ENCODE measurements at places on chromosomes 2 and 18.

DNA sequence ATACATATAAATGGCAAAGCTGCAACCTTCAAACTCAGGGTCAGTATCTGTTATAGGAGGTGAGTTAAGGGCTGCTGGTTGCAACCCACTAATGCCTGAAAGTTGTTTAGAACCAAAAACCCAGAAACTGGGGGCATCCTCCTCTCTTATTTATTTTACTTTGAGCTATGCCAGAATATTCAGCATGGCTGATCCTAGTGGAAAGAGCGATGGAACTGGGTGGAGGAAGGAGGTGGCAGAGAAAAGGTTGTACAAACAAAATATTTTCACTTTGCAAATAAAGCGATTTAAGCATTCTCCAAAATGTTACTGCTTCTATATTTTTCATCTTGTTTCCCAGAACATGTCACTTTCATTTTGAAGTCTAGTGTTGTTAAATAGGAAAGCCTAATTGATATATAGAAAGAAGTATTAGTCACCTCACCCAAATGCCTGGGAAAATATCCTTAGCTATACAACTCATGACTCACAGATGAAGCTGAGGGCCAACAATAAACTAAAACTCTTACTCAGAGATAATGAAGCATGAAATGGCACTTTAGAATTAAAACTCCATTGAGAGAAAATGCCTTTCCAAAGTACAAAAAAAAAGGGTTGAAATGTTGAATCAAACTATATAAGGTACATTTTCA is 251.4 kb upstream of the UBE2E3 start:
- DNase-seq, result no peak

GRCh38 chr2:222450021-222450420 is 25.7 kb downstream of the SGPP2 start:
- no peak for DNase-seq

GRCh38 chr2:117058366-117058765 is 756.1 kb upstream of the DDX18 start:
- DNase-seq, result no peak

- DNase-seq, result no peak
These were observed 121.8 kb upstream of the ZBTB14 start for GRCh38 chr18:5417342-5417741.

GRCh38 chr2:172554352-172555271 is 1.3 kb upstream of the PDK1 start:
- no peak for DNase-seq

DNA sequence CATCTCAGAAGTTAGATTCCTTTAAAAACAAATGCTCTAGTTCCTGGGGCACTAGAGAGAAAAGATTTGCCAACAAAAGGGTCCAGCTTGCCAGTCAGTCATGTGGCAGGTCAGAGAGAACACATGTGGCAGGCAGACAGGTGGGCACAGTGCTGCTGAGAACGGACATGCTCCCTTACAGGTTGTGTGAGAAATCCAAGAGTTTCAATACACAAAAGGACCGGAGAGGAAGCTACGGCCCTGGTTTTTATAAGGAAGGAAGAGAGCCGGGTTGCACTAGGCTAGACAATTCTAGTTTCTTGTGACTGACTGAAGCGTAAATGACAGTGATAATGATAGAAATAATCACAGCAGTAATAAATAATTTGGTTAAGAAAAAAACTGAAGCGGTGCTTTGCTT is 18.3 kb downstream of the CDC42EP3 start:
- no peak for DNase-seq

- DNase-seq, result no peak
These were observed 94.0 kb upstream of the CNGA3 start for GRCh38 chr2:98252038-98252773.

GRCh38 chr2:168515502-168515901 is 59.4 kb downstream of the CERS6 start:
- DNase-seq, result no peak

DNA sequence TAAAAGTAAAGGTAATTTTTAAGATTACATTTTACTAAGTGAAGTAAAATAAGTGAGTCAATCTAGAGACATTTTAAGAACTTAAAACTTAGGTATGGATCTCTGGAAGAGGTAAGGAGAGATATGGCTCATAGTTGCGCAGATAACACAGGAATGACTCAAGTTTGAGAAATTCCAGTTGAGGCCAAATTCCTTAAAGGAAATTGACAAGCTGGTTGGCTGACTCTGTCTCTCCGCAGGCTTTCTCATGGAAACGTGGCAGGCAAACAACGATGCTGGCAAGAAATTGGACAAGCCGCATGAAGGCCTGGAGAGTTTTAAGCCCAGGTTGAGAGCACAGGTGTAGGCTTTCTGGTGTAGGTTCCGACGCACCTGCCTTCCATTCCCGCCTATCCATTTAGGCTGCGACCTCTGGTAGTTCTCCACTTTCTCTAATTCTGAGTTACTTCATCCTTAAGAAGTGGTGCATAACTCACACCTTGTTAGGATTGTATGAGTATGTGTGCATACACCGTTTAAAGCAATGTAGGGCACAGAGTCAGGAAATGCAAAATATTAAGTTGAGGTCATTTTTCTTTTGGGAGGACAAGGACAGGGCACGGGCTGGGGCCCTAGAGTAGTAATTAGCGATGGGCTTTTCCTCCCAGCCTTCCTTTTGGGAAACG is 589 bp upstream of the DAW1 start:
- DNase-seq, result no peak

- no peak for DNase-seq
These were observed 11.4 kb downstream of the EPAS1 start for GRCh38 chr2:46308629-46309028.

DNA sequence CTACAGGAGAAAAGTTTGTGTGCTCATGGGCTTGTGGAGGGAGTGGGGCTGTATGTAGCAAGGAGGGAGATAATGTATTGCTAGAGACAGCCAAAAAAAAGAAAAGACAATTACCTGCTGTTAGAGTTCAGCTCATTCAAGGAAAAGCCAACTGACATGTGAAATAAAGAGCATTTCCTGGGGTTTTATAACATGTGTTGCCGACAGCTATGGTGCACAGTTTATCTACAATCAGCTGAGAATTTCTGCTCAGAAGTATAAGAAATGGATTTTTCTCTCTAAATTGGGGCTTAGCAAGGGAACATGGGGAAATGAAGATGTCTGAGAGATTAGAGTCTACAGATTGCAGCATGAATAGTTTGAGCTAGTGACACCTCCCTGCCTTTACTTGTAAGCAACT is 674.1 kb downstream of the SUCLG1 start:
- no peak for DNase-seq

- no peak for DNase-seq
These were observed 142.7 kb upstream of the ST6GAL2 start for GRCh38 chr2:107028661-107029060.

GRCh38 chr2:167955264-167955906 is 292.0 kb downstream of the STK39 start:
- no peak for DNase-seq

- no peak for DNase-seq
These were observed 174.7 kb downstream of the DNER start for GRCh38 chr2:229539628-229540027.

GRCh38 chr2:108244667-108245414 is 5.1 kb downstream of the SULT1C3 start:
- DNase-seq, result no peak

DNA sequence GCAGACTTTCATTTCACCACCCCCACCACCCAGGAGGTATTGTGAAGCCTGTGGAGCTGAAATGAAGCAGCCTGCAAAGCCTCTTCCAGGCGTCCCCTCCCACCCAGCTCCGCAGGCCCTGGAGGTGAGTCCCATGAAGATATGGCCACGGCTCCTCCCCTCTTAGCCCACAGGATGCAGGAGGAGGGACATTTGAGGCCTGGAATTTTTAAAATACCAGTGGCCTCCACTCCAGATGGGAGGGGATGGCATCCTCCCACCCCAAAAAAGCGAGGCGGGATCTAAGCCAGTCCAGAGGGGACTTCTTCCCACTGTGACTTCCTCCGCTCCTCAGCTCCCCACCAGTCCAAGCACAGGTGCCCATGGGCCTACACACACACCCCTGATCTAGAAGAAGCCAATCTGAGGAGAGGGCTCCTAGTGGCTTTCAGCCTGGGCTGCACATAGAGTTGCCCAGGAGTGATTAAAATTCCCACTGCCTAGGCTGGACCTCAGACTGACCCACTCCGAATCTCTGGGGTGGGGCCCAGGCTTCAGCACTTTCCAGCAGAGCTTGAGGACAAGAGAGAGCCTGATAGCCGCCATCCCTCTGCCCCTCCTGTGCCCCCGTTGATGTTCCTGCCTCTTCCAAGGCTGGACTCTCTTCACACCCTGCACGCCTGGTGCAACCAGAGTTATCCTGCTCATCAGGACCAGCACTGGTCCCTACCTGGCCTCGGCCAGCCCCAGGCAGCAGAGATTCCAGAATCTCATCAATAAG is 206.9 kb downstream of the TNS1 start:
- DNase-seq, result no peak

DNA sequence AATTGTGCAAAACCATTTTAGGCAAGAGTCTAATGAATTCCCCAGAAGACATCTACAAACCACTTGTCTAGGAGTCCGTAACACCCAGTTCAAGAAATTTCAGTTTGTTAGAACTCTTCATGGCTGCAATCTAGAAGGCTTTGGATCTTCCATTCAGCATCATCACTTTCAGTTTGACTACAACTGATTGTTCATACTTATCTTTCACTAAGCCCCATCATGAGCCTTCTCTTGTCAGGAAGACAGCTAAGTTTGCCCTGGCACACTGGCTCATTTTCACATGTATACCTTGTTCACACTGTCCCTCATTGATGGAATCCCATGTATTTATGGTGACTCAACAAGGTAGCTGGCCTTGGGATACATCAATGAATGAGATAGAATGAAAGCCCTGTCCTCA is 898.4 kb upstream of the CELF4 start:
- no peak for DNase-seq

- DNase-seq, result no peak
These were observed 8.4 kb downstream of the PTPRM start for GRCh38 chr18:7575465-7576028.

DNA sequence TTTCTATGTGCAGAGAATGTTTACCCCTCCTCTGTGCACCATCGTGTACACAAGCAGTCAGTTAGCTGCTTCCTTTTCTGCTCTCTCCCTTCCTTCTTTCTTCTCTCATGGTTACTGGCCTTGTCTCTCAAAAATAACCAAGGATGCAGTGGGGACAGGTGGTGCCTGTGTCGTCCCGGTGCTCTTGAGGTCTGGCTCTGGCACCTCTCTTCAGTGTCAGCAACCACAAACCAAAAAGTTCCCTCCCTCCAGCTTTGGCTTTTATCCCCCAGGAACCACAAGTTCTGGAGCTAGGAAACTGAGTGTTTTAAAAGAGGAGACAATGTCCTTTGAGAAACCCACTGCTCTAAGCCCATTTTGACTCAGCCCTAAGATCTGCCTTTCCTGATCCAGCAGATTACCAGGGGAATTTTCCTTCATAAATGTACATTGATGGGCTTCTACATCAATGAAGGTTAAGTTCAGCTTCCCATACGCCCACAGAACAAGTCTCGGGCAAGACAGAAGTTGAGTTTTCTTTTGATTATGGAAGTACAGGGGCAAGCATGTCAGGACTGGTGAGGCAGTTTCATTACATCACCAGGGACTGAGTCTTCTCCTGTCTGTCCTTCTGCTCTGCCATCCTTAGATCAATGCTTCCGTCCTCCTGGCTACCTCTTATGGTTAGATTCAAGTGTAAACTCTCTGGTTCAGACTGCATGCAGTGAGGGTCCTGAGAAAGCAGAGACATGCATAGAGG is 232.2 kb downstream of the SETBP1 start:
- DNase-seq, result no peak

- DNase-seq, result no peak
These were observed 30.7 kb downstream of the DGKD start for GRCh38 chr2:233384811-233385488.

DNA sequence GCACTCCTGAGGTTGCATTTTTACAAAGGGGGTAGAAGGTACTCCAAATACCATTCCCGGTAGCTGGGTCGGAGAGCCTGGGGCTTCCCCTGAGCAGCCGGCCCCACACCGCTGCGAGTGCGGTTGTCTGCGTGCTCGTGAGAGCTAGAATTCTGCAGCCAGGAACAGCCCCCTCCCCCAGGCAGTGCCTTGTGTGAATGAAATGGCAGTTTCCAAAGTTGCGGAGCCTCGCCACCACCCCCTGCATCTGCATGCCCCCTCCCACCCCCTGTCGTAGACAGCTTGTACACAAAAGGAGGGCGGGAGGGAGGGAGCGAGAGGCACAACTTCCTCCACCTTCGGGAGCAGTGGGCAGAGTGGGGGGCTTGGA is 1.1 kb downstream of the MYCN start:
- DNase-seq, result no peak

DNA sequence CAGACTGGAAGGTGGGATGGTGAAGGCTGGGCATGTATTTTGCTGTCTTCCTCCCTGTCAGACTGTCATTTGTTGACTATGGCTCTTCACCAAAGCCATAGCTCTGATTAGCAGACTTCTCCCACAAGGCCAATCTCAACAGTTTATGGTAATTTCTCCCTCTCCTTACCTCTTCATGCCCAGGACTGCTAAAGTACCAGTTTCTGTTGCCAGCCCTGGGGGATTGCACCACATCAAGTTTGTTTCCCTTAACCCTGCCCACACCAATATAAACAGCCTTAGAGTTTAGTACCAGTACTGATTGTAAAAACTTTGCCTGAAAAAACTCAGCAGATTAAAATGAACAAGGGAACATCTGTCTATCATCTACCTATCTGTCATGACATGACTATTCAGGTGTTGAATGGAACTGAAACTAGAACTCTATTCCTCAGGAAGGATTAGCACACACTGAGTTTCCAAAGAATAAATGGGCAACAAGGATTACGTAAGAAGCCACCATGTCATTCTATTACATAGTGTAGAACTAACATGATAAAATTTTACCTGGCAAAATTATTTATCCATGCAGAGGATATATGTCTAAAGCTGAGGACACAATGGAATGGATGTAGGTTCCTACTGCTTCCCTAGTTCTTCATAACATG is 13.7 kb downstream of the FEZ2 start:
- DNase-seq, result no peak

DNA sequence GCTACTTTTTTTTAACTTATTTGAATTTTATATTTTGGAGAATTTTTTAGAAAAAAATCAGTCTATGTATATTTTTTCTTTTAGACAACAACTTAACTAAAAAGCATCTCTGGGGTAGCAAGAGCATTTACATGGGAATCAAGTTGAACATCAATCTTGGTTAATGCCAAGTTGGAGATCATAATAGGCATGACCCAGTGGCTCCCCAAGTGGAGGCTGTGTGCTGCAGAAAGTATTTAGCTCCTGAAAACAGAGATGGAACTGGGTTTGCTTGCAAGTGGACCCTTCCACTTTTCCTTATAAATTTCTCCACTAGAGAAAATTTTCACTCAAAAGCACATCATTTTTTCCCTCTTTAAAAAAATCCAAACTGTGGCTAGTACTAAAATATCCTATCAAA is 23.9 kb upstream of the CAVIN2 start:
- DNase-seq, result peak; percentile 5

- DNase-seq, result no peak
These were observed 29.7 kb downstream of the CHMP3 start for GRCh38 chr2:86533589-86533988.
